ENCODE measurements at places on chromosomes 4 and X.

DNA sequence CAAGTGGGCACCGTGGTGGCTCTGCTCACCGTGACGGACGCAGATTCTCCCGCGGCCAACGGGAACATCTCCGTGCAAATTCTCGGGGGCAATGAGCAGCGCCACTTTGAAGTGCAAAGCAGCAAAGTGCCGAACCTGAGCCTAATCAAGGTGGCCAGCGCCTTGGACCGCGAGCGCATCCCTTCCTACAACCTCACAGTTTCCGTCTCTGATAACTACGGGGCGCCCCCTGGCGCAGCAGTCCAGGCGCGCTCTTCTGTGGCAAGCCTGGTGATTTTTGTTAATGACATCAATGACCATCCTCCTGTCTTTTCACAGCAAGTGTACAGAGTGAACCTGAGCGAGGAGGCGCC lies 2.7 kb downstream of the FAT4 start:
- no peak for DNase-seq

DNA sequence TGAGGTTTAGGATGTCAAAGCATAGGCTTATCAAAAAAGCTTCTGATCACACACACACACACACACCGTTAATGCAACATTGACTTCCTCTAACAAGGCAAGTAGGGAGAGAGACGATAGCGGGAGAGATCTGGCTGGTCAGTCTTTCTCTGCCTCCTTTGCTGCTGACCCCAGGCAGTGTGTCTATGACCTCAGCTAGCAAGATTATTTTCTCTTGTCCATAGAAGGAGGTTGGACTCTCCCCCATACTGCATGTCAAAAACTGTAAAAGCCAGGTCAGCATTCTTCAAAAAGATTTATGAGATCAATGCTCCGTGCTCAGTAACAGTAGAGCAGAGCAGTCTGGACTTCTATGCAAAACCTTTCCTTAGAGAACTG lies 63.5 kb upstream of the PGM2 start:
- no peak for DNase-seq

GRCh38 chr4:101782546-101782945 lies 8.0 kb upstream of the BANK1 start:
- no peak for DNase-seq

DNA sequence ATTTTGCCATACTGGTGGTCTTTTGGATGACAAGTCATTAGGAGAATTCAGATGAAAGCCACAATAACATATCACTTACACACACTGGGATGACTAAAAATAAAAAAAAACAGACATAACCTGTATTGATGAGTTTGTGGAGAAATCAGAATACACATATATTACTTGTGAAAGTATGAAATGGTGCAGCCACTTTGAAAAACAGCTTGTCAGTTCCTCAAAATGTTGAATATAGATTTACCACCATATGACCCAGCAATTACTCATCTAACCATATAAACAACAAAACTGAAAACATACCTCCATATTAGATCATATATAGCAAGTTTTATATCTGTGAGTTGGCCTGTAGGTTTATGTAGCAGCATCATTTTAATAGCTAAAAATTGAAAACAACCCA lies 608.7 kb downstream of the TLL1 start:
- no peak for DNase-seq

GRCh38 chr4:86386817-86387415 lies 27.1 kb upstream of the MAPK10 start:
- DNase-seq, result no peak

GRCh38 chr4:5821665-5822358 lies 71.1 kb downstream of the CRMP1 start:
- no peak for DNase-seq

DNA sequence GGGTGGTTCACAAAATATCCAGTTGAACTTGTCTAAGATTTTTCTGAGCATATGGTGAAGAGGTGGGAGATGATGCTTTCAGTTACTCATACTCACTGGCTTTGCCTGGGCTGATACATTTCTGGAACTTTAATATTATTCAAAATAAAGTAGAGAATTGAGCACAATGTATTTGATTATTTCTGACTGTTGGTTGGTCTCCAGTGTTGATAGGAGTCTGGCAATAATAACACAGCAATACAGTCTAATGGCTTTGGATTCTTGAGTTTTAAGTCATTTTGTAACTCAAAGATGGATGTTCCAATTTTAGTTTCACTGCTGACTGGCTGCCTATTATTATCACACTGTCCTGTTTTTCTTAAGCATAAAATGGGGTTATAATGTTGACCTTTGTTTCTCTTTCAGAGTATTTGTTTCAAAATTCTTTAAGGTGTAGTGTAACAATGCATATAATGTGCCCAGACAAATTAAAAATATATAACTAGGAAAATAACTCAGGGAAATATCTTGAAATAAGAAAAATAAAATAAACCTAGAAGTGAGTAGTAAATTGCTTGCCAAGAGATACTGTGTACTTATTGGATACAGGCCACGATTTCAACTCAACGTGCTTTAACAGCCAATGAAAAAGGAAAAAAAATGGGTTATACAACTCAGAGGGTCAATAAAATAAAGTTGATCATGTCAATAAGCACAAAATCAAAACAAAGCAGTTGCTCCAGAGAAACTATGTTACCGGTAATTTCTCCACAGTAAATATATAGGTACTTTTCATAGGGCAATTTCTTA lies 99.0 kb downstream of the ARSJ start:
- DNase-seq, result no peak

DNA sequence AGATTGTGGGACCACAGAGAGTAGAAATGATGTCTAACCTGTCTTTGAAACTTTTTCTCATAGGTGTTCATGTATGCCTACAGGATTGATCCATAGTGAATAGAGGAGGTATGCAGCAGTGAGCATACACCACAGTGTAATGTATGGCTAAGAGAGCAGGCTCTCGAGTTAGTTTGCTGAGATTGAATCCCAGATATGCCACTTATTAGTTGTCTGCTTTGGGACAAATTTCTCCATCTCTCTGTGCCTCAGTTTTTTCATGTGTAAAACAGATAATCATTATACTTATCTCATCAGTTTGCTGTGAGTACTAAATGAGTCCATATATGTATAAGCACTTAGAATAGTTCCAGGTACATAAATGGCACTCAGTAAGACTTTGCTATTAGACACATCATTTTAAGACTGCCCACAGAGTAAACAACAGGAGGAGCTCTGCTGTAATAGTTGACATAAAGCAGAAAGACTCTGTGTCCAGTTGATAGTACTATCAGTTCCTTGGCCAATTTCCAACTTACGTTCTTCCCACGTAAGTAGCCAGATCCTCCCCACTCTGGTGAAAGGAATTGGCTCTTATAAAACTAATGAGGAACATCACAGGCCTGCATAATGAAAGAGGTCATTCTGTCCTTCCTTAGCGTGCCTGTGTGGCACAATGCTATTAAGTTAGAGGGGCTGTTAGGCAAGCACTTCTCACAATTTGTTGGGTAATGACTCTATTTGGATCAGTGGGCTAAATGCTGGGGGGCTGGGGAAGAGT lies 20.7 kb upstream of the RNF150 start:
- no peak for DNase-seq

- no peak for DNase-seq
These were observed 68.7 kb upstream of the TEX13D start for GRCh38 chrX:124263743-124264142.

- DNase-seq, result no peak
These were observed 1530.9 kb upstream of the PABPC4L start for GRCh38 chr4:135732448-135732847.

GRCh38 chr4:174429701-174430410 lies 92.4 kb downstream of the HPGD start:
- DNase-seq, result no peak

GRCh38 chrX:100731441-100732281 lies at the start of gene SYTL4:
Gene SYTL4, minus strand, starts transcription at chrX:100732121. Its CDS starts 30,084 bp downstream, at chrX:100702037.
- DNase-seq, result no peak

- DNase-seq, result no peak
These were observed 127.0 kb downstream of the ZNF330 start for GRCh38 chr4:141347684-141348083.

GRCh38 chr4:145489556-145489955 lies 7.9 kb downstream of the SMAD1 start:
- DNase-seq, result no peak

GRCh38 chrX:41265615-41266014 lies 68.3 kb upstream of the DDX3X start:
- DNase-seq, result no peak

DNA sequence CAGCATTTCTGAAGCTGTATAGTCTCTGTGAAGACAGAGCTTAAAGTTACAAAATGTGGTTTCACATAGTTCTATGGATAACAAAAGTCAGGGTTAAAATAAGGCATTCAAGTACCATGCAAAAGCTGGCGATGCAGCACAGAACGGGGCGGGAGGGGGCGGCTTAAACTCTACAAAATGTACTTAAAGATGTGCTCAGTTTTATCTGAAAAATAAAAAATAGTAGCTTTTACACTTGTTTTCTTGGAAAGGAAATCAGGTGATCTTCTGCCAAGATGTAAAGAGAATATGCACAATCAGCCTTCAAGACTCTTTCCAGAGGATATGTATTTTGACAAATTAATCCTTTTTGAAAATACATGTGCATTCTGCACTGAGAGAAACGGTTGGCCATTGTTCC lies 301.7 kb upstream of the EMCN start:
- no peak for DNase-seq

GRCh38 chr4:126799971-126800574 lies 832.7 kb upstream of the INTU start:
- no peak for DNase-seq

GRCh38 chr4:24256547-24256946 lies 327.8 kb downstream of the DHX15 start:
- DNase-seq, result no peak

DNA sequence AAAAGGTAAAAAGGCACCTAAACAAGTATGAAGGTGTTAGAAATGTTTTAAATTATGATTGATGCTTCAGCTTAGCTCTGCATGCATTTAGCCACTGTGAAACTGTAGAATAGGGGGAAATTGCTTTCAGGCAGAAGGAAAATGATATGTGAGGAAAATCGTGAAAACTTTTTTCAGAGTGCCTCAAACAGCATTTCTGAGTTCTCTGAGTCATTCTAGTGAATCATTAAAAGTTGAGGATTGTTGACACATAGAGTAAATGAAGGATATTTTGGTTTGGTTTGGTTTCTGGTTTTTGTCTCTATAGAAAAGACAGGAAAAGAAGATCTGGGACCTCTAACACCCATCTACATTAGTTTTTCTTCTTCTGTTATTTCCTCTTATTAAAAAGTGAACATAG lies 332.5 kb upstream of the TRAM1L1 start:
- no peak for DNase-seq

DNA sequence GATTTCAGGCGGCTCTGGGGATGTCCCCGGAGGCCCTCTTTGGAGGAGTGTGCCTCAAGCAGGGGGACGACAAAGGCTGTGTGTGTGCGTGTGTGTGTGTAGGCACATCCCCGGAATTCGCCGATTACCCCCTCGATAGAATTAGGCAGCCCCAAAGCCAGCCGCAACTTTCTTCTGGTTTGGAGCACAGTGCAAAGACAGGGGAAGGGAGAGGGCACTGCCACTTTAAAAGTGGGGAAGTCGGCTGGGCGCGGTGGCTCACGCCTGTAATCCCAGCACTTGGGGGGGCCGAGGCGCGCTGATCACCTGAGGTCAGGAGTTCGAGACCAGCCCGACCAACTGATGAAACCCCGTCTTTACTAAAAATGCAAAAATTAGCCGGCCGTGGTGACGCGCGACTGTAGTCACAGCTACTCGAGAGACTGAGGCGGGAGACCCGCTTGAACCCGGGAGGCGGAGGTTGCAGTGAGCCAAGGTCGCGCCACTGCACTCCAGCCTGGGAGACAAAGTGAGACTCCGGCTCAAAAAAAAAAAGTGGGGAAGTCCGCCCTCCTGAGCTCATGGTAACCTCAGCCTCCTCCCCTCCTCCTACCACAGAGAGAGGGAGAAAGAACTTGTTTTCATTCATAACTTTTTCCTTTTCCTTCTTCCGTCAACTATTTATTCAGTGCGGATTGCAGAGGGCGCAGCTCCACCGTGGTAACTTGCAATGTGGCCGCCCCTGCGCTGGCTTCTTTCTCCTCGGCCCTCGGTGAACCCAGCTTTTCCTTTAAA lies 2.4 kb downstream of the SPRY1 start:
- no peak for DNase-seq

- DNase-seq, result no peak
These were observed 193.4 kb downstream of the UGT8 start for GRCh38 chr4:114791976-114792375.

DNA sequence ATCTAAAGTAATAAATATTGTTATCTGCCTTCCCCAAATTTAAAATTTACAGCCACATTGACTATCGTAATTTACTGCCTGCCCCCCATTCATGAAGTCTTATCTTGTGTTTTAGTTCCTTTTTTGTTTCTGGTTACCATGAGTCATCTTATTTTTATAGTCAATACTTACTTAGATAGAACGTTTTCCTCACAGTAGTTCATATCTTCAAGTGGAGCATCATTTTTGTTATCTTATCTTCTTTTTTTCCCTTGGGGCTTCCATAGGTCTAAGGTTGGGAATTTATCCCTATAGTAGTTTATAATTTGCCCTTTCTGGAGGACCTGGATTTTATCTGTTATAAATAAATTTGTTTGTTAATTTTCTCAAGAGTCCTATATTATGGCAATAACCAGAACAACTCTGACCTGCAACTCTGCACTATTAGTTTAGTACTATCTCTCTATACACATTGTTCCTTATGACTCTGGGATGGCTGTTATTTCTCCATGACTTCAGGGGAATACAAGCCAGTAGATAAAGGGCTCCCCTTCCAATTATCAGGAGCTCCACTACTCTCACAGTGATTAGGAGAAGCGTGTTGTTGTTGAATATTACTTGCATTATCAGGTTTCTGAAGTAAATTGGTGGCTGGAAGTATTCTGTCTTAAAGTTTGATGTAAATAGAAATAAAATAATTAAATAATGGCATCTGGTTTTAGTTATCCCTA lies 330.6 kb downstream of the GALNTL6 start:
- no peak for DNase-seq

DNA sequence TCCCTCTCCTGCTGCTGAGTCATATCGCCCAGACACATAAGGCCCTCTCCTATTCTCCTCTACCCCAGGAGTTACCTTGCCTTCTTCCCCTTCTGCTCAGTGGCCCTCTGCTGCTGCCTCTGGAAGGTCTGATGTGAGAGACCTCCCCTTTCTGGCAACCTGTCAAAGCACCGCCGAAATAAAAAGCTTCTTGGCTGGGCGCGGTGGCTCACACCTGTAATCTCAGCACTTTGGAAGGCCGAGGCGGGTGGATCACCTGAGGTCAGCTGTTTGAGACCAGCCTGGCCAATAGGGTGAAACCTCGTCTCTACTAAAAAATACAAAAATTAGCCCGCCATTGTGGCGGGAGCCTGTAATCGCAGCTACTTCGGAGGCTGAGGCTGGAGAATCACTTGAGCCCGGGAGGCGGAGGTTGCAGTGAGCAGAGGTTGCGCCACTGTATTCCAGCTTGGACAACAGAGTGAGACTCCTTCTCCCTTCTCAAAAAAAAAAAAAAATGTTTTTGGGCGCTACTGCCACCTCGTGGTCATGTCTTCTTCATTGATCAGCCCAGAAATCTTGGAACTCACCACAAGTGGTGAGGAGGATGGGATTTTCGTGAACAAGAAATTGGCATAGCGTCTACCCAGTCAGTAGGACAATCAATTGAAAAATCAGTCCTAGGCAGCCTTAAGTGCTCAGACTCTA lies 8.6 kb upstream of the ZXDA start:
- no peak for DNase-seq

Measured in HS-27A (cell line).